ENCODE measurements at places on chromosomes 3 and 15.

- no peak for ATAC-seq
Measured at GRCh38 chr3:339351-339750, 142.8 kb downstream of the CHL1 start.

DNA sequence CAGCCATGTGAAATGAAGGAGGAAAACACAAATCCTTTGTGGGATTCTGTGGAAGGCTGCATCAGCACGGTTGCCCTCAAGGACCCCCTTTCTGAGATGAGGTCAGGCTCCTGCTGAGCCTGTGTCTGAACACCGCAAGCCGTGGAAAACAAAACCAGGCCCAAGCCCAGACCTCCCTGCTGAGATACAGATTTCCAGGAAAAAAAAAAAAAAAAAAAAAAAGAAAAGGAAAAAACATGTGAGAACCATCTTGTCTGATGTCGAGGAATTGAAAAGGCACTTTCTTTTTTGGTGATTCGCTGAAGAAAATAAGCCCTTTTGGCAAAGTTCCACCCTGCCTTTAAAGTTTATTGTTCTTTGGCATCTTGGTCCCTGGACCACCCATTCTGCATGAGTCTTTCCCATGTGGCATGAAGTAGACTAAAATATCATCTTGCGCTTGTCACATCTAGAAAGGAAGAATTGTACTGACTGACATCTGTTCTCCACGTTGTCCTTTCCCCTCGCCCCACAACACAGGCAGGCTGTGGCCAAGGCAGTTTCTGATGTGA lies 117.6 kb downstream of the CHST2 start:
- ATAC-seq: no peak

DNA sequence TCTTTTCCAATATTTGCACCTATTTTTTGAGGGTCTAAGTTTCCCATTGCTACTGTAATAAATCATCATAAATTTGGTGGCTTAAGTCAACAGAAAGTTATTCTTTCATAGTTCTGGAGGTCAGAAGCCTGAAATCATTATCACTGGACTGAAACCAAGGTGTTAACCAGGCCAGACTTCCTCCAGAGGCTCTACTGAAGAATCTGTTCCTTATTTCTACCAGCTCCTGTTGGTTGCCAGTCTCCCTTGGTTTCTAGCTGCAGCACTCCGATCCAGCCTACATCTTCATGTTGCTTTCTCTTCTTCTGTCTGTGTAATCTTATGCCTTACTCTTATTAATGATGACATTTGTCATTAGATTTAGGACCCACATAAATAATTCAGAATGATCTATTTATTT lies 22.0 kb upstream of the ARPP21 start:
- no peak for ATAC-seq

GRCh38 chr15:83559310-83559966 lies 94.5 kb upstream of the ADAMTSL3 start:
- ATAC-seq: peak; percentile 56

DNA sequence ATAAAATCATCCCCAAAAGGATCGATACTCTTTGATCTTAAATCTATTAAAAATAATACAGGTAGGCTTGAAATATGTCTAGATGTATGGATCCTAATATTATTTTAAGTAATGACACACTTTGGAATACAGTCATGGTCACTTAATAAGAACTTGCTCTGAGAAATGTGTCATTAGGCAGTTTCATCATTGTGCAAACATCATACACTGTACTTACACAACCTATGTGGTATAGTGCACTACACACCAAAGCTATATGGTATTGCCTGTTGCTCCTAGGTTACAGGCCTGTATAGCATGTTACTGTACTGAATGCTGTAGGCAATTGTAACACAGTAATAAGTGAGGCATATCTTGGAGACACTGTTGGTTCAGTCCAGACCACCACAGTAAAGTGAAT lies 307.1 kb downstream of the RAP2B start:
- ATAC-seq: no peak

- no peak for ATAC-seq
Measured at GRCh38 chr3:124845406-124845805, 41.8 kb downstream of the ITGB5 start.

GRCh38 chr3:12922306-12922705 lies 80.9 kb upstream of the RPL32 start:
- ATAC-seq: no peak

All from activated T-helper 17 cell treated with anti-CD3 and anti-CD28 coated beads, Interleukin-2, amount 50 U/mL, for 72 hours (primary cell).